GM12892 (cell line): ENCODE measurements at places on chromosomes 4 and X.

- no peak for DNase-seq
Measured at GRCh38 chrX:41152221-41152620, 67.0 kb downstream of the USP9X start.

DNA sequence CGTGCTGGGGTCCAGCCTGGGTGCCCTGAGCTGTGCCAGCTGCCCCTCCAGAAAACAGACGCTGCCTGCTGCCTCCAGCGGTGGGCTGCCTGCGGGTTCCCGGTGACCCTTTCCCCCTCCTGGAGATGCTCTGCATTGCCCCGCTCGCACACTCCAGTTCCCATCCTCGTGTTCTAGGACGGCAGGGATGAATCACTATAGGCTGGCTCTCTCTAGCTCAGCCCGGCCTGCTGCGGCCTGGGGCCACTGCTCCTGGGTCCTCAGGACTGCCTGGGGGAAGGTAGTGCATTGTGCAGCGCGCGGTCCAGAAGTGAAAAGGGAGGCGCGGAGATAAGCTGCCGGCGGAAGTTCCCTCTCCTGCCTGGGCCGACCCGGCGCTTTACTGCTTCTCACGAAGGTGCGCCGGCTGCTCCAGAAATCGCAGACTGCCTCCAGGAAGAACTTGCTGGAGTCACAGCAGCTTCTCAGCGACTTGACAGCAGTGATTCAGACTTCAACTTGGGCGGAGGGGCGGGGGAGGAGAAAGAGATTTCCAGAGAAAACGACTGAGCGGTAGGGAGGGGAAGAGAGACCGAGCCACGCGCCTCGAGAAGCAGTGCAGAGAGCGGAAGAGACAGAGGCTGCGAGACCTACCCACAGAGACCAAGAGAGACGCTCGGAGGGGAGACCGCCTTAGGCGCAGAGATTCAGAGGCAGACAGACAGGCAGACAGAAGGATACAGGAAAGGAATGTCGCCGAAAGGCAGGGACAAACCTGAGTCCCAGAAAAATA is 6.7 kb upstream of the MSX1 start:
- DNase-seq, result no peak

- DNase-seq, result no peak
Measured at GRCh38 chrX:53239474-53239873, 14.5 kb upstream of the KDM5C start.

GRCh38 chr4:79576429-79576753 is 168.4 kb upstream of the GK2 start:
- no peak for DNase-seq

- no peak for DNase-seq
Measured at GRCh38 chr4:96698831-96699230, 858.9 kb downstream of the PDHA2 start.

DNA sequence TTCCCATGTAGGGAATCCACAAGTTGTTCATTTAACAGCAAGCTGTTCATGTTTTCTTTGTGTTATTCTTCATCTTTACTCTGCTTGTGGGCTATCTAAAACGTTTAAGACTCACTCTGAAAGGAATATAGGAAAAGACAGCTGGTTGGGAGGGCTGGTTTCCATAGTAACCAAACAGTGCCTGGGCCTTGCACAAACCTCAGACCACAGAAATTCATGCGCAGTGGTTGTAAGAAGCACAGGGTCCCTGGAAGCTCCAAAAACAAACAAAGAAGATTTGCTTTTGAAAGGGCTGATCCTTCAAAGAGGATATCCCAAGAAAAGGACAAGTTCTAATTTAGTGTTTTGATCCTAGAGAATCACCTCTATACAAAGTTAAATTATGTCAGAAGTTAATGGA is 7.8 kb downstream of the SERTM2 start:
- no peak for DNase-seq

- DNase-seq, result no peak
Measured at GRCh38 chr4:80308466-80308822, 27.1 kb upstream of the CFAP299 start.

DNA sequence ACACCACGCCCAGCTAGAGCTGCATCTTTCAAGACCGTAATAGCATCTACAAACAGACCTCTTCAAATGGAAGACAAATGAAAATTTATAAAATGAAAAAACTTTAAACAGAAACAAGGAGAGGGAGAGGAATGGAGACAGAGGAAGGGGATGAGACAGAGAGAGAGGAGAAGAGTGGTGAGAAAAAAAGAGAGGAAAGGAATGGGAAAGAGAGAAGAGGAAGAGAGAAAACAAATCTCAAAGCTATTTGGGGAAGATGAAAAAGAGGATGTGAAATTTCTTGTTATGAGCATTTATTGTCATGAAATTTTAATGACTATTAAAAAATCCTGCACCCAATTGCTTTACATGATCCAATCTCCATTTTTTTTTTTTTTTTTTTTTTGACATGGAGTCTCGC is 726.9 kb downstream of the GRID2 start:
- DNase-seq, result no peak

DNA sequence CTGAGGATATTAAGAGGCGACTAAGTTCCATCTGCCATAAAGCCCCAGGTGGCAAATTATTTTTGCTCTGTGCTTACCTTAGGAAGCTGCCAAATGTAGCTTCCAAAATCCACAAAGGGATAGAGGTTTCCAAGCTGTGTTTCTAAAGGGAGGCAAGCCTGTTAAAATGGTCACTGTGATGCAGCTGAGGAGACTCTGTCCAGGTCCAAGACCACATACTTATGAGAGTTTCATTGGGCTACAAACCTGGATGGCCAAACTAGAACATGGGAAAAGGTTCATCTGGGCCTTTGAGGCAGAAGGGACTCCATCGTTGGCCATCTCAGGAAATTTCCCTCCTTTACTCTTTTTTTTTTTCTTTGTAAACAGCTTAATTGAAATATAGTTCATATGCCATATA is 306.9 kb upstream of the FGF13 start:
- no peak for DNase-seq

- DNase-seq, result no peak
Measured at GRCh38 chrX:22206781-22207180, 65.9 kb upstream of the CBLL2 start.

DNA sequence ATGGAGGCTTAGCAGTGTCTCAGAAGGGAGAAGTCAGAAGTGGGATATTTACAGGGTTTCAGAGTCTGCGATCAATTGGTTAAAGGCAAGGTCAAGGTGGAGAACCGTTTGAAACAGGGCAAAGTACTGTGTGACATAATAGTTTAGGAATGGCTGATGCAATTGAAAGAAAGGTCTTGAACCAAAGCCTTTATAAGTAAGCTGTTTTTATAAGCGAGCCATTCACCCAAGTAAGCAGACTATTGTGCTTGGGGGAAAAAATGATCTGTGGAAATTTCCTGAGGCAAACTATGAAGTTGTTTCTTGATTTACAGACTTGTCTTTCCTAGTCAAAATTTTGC is 327.3 kb downstream of the CAMK2D start:
- DNase-seq, result no peak

DNA sequence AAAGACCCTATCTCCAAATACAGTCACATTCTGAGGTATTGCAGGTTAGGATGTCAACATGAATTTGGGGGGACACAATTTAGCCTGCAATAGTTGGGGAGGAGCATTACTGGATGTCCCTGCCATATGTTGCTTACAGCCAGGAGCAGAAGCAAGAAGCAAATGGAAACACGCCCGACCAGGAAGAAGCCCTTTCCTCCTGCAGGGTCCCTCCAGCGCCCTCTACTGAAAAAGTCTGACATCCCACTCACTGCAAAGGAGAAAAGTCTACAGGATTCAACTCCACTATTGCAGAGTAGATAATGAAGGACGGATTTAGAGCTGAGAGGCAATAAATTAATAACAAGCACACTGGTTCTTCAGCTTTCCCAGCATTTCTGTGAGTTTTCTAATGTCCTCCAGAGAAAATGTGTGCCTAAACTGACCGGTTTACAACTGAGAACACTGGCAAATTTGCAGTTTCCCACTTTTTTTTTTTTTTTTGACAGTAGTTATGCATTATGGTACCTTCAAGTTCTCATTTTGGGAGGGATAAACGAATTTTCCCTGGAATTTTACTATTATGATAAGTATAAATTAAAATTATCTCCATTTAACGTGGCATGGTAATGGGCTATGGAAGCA is 31.7 kb downstream of the COQ2 start:
- peak; percentile 29 for DNase-seq
